ENCODE measurements at places on chromosomes 2 and 18. TPM values are rescaled to one million over a fixed set of nuclear protein-coding genes. Genes with fewer than 3 reads are reported as not detected.

GRCh38 chr2:64212801-64213321, 68.6 kb upstream of the PELI1 start:
- no peak for DNase-seq
- no peaks in the 10 kb centered on the region for H3K4me1 ChIP-seq
- no peak overlapping the region for H3K27ac ChIP-seq
- no peaks in the 10 kb centered on the region for H3K36me3 ChIP-seq

DNA sequence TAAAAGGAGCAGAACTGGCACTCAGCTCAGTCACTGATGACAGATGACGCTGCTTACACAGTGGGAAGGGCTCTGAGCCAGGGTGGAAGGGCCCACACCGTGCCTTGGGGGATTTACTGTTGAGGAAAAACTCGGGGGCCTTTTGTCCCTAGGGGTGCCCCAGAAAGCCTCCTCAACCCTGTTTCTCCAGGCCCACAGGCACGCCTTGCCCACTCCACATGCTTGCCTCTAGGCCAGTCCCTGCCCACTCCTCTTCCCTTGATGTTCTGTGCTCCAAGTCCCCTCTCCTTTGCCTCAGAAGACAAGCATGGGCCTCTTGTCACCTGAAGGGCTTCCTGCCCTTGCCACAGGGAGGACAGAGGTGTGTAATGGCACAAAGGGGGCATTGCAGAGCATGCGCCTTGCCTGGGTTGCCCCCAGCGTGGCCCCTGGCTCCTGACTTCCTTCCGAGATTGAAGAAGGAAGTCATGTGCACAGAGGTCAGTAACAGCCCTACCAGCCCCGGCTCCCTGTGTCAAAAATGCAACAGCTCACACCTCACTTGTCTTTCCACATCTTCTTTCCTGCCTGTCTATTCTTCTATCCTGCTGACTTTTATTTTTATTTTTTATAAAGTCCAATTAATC, 65.1 kb downstream of the LIPG start:
- H3K36me3 ChIP-seq, result no peaks in the 10 kb centered on the region
- peaks cover 2% of the 10 kb centered on the region for H3K27me3 ChIP-seq
- DNase-seq, result no peak
- peaks cover 26% of the 10 kb centered on the region for H3K4me1 ChIP-seq
- H3K27ac ChIP-seq, result no peak overlapping the region

- H3K27me3 ChIP-seq, result no peaks in the 10 kb centered on the region
- H3K4me1 ChIP-seq, result no peaks in the 10 kb centered on the region
- H3K4me3 ChIP-seq, result no peak overlapping the region
- H3K27ac ChIP-seq, result no peak overlapping the region
- DNase-seq, result no peak
These were observed 112.4 kb downstream of the SPP2 start for GRCh38 chr2:234162861-234163260.

DNA sequence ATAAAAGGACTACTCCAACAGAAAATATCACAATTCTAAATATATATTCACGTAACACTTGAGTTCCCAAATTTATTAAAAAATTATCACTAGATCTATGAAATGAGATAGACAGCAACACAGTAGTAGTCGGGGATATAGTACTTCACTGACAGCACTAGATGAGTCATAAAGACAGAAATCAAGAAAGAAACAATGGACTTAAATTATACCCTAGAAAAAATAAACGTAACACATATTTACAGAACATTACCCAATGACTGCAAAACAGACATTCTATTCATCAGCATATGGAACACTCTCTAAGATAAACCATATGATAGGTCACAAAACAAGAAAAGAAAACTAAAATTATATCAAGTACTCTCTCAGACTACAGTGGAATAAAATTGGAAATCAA, 429.4 kb downstream of the MBD2 start:
- no peak for DNase-seq
- no peak overlapping the region for H3K4me3 ChIP-seq
- H3K4me1 ChIP-seq, result no peaks in the 10 kb centered on the region
- no peaks in the 10 kb centered on the region for H3K36me3 ChIP-seq
- H3K27ac ChIP-seq, result no peak overlapping the region

- H3K4me1 ChIP-seq, result no peaks in the 10 kb centered on the region
- H3K27ac ChIP-seq, result no peak overlapping the region
- no peaks in the 10 kb centered on the region for H3K27me3 ChIP-seq
- H3K36me3 ChIP-seq, result no peaks in the 10 kb centered on the region
- H3K4me3 ChIP-seq, result no peak overlapping the region
- no peak for DNase-seq
These were observed 614.9 kb downstream of the ARHGAP15 start for GRCh38 chr2:143744114-143744513.

- H3K27ac ChIP-seq, result no peak overlapping the region
- H3K27me3 ChIP-seq, result no peaks in the 10 kb centered on the region
These were observed 49.2 kb downstream of the CLASP1 start for GRCh38 chr2:121599963-121600651.

- DNase-seq, result no peak
- no peaks in the 10 kb centered on the region for H3K36me3 ChIP-seq
- no peak overlapping the region for H3K4me3 ChIP-seq
- H3K27me3 ChIP-seq, result no peaks in the 10 kb centered on the region
These were observed 76.2 kb downstream of the CHRNA1 start for GRCh38 chr2:174688079-174688478.

- H3K27me3 ChIP-seq, result no peaks in the 10 kb centered on the region
- H3K4me3 ChIP-seq, result no peak overlapping the region
- no peak overlapping the region for H3K27ac ChIP-seq
- H3K36me3 ChIP-seq, result no peaks in the 10 kb centered on the region
- DNase-seq, result no peak
These were observed 1011.3 kb upstream of the CELF4 start for GRCh38 chr18:38576916-38577315.

DNA sequence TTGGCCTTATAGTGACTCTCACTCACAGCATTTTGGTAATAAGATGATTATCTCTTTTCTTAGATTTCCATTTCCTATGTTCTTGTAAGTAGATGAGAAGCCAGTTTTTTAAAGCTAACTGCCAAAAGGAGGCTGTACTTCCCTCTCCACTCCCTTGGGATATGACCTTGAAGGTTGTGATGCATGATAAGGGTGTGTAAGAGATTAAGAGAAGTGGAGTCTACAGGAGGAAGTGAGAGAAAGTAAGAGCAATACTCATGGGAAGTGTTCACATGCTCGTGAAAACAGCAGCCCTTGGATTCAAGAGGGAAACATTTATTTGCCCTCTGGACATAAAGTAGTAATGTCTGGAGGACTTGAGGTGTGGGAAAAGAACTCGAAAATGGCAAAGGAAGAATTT, 171.5 kb downstream of the EVA1A start:
- H3K36me3 ChIP-seq, result no peaks in the 10 kb centered on the region
- H3K27ac ChIP-seq, result no peak overlapping the region
- H3K4me1 ChIP-seq, result no peaks in the 10 kb centered on the region
- no peaks in the 10 kb centered on the region for H3K27me3 ChIP-seq
- H3K4me3 ChIP-seq, result no peak overlapping the region

DNA sequence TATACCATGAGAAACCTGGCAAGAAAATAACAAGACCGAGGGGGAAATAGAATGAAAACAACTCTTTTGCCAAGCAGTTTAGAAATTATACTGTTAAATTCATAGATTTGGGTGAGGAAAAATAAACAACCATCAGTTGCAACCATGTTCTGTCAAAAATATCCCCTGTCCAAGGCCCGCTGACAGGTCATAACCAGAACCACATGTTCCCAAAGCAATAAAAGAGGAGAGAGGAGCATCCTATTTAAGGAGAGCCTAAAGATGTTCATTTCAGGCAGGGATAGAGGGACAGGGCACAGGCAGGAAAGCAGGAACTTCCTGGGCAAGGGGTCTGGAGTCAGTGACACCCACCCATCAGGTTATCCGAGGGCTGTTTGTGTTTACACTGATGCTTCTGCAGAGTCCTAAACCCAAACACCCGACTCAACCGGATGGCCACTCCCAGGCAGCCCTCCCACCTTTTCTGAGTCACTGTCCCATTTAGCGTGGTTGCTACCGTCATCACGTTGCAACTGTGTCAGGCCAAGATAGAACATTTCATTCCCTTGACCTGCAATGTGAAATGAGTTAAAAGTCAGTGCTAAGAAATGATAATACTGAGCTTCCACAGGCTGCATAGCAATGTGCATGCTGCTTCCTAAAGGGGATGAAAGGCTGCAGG, 468.3 kb upstream of the RAB12 start:
- no peaks in the 10 kb centered on the region for H3K4me1 ChIP-seq
- no peak for DNase-seq
- no peaks in the 10 kb centered on the region for H3K27me3 ChIP-seq
- no peak overlapping the region for H3K4me3 ChIP-seq
- H3K27ac ChIP-seq, result no peak overlapping the region

DNA sequence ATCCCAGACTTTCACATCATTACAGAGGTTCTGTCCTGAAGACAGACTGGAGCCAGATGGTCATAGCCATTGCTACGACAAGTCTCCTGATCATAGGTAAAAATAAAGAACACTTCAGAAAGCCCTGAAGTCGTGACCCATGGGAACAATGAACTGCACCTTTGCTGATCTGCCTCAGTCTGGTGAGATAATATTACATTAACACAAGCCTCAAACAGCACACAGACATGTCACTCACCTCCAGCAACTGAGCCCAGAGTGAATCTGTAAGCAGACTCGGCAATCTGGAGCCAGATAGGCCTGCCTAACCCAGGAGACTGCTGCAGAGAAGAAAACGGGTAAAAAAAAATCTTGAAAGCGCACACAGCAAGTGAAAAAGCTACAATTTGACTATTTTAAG, 79.2 kb downstream of the SLC25A12 start:
- no peaks in the 10 kb centered on the region for H3K36me3 ChIP-seq
- H3K27me3 ChIP-seq, result no peaks in the 10 kb centered on the region
- H3K27ac ChIP-seq, result no peak overlapping the region
- H3K4me3 ChIP-seq, result no peak overlapping the region
- no peak for DNase-seq

DNA sequence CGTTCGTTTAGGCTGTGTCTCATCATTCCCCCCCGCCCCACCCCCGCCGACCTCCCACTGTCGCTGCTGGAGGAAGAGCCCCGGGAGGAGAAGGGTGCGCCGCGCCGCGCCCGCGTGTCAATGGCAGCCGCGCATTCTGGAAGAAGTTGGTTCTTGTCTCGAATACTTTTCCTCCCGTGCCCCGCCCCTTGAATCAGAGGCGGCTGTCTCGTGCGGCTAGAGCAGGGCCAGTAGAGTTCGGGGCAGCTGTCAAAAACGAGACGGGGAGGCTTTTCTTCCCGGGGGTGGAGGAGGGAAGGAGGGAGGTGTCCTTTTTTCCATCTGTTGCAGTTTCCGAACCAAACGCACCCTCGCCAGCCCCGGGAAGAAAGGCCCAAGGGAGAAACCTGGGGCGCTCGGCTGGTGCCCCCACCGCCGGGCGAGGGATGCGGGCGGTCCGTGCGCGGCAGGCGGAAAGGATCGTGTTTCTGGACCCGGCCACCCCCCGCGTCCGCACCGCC, 410 bp upstream of the TGIF1 start:
- H3K36me3 ChIP-seq, result no peaks in the 10 kb centered on the region
- peaks cover 50% of the 10 kb centered on the region for H3K4me1 ChIP-seq
- DNase-seq, result no peak
- H3K4me3 ChIP-seq, result peak overlapping the region; percentile 95
- H3K27ac ChIP-seq, result peak overlapping the region; percentile 100

- DNase-seq, result no peak
- no peak overlapping the region for H3K27ac ChIP-seq
- H3K36me3 ChIP-seq, result peaks cover 4% of the 10 kb centered on the region
- no peak overlapping the region for H3K4me3 ChIP-seq
- H3K4me1 ChIP-seq, result peaks cover 25% of the 10 kb centered on the region
These were observed 15.5 kb downstream of the SH3BP4 start for GRCh38 chr2:234967201-234967869.

Gene MYL1
- 3.6 TPM for total RNA-seq

Gene STK17B
- 29.4 TPM for total RNA-seq

Gene ABI2
- total RNA-seq, result 113 TPM

Gene GALR1
- 0.72 TPM for total RNA-seq

Gene MAP3K20
- 26.8 TPM for total RNA-seq

Gene VPS4B
- total RNA-seq, result 60.3 TPM

All from spinal cord (tissue), 10 donors.